ENCODE measurements at places on chromosomes 7 and 10. TPM values are rescaled to one million over a fixed set of nuclear protein-coding genes. Genes with fewer than 3 reads are reported as not detected.

The EBLN1 gene
- total RNA-seq: not detected

The ZWINT gene
- 0.94 TPM for total RNA-seq

The NDUFB2 gene
- 48.9 TPM for total RNA-seq

The BAIAP2L1 gene
- 0.31 TPM for total RNA-seq

The CRYGN gene
- not detected for total RNA-seq

The CHRM2 gene
- total RNA-seq: under 0.01 TPM

The SMO gene
- total RNA-seq: 0.10 TPM

The CFAP58 gene
- 0.10 TPM for total RNA-seq

The ADCYAP1R1 gene
- under 0.01 TPM for total RNA-seq

The NODAL gene
- not detected for total RNA-seq

The NAMPT gene
- 1,699 TPM for total RNA-seq

The TBL2 gene
- total RNA-seq: 11.5 TPM

The GPR26 gene
- under 0.01 TPM for total RNA-seq

The OPTN gene
- 36.8 TPM for total RNA-seq

The ZNF467 gene
- total RNA-seq: 6.8 TPM

The OR2A7 gene
- total RNA-seq: 3.6 TPM

The LRRC61 gene
- total RNA-seq: 15.6 TPM

The CHAT gene
- total RNA-seq: not detected

The PCLO gene
- total RNA-seq: not detected

The PLXNA4 gene
- 2.6 TPM for total RNA-seq

The SYT15 gene
- 0.10 TPM for total RNA-seq

The TMUB1 gene
- 20.0 TPM for total RNA-seq

The ST7 gene
- total RNA-seq: 9.3 TPM

The TFPI2 gene
- not detected for total RNA-seq

The ESYT2 gene
- 145 TPM for total RNA-seq

The LRRD1 gene
- 0.10 TPM for total RNA-seq

The ABCC2 gene
- total RNA-seq: 2.2 TPM

The DDX21 gene
- total RNA-seq: 136 TPM

The HMX2 gene
- not detected for total RNA-seq
